ENCODE measurements at places on chromosomes 16 and 17.

- DNase-seq, result peak; percentile 67
Measured at GRCh38 chr17:7922845-7923628, 6.6 kb downstream of the KCNAB3 start.

GRCh38 chr16:5054876-5055865, 10.6 kb downstream of the C16orf89 start:
- no peak for DNase-seq

- peak; percentile 64 for DNase-seq
Measured at GRCh38 chr16:85615852-85616606, 2.9 kb downstream of the GSE1 start.

GRCh38 chr17:5950878-5951277, 119.3 kb upstream of the WSCD1 start:
- DNase-seq, result no peak

DNA sequence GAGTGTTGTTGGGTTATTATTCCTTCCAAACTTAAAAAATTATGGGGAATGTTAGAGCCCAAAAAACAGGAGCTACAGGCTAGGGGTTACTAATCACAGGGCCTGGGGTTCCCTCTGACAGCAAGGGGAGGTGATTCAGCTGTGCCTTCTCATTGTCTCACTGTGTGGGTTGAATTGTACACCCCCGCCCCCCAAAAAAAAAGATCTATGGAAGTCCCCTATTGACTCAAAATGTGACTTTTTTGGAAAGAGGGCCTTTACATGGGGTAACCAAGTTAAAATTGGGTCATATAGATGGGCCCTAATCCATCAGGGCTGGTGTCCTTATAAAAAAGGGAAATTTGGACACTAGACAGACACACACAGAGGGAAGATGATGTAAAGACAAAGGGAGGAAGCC, 190.2 kb downstream of the SOX9 start:
- no peak for DNase-seq

- DNase-seq, result no peak
Measured at GRCh38 chr17:43003542-43004172, 2.9 kb upstream of the IFI35 start.

- no peak for DNase-seq
Measured at GRCh38 chr17:835263-835662, 53.1 kb downstream of the MRM3 start.

DNA sequence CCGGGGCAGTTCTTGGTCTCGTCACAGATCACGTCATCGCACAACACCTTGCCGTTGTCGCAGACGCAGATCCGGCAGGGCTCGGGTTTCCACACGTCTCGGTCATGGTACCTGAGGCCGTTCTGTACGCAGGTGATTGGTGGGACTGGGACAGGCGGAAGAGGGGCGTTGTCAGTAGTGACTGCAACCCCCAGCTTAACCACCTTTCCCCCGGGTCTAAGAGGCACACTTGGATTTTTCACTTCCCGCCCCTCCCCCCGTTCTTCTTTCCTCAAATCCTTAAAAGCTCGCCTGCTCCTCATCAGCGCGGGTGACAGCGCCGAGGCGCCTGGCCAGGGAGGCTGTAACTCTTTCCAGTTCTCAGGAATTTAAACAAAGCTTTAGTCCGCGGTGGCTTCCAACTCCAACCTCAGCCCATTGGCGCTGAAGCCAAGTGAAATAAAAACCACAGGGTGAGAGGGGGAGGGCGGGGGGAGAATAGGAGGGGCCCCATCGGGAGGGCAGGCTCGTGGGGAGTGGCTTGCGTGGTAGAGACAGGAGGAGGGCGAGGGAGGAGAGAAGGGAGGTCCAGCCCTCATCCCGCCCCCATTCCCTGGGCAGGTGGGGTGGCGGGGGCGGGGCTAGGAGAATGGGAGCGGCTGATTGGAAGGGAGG, 1.5 kb downstream of the COL1A1 start:
- peak; percentile 73 for DNase-seq

Measured in T-helper 1 cell (primary cell).